ENCODE measurements at places on chromosomes 3 and 15.

DNA sequence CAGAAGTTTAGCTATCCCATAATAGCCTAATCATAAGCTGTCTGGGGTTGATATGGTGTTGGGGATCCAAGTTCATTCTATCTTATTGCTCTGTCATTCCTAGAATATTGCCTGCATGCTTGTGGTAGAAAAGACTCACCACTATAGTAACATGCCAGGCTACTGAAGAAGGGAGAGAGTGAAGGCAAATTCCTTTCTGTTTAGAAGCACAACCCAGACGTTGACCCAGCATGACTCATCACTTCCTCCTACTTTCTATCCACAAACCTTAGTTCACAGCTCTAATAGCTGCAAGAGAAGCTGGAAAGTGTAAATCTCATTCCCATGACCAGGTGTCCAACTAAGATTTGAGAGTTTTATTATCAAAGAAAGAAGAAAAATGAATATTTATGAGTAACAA, 57.8 kb upstream of the NMD3 start:
- no peak for DNase-seq

GRCh38 chr15:79051029-79051428, 39.6 kb downstream of the RASGRF1 start:
- DNase-seq, result no peak

DNA sequence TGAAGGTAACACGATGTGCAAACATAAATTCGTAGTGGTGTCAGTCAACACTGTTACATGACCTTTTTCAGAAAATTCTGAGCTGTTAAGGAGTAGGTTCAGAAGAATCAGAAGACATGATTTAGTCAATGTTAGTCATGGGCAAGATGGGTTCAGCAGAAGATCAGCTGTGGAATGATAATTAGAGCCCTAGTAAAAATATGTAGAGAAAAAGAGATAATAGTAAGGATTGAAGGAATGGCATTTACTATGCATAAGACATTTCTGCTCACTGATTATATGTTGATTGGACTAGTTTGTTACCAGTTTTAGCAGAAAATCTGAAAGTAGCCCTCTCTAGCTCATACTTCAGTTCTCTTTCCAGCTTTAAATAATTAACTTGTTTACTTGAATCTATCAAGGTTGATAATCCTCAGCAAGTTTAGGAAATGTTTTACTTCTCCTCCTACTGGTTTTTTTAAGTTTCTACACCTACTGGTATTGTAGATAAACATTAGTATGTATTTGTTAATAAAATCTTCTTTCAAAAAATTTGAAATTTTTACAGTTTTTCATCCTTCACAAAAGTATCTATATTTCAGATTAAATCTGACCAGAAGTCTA, 98.6 kb downstream of the ALCAM start:
- no peak for DNase-seq

- no peak for DNase-seq
Observed at GRCh38 chr3:129663045-129663446, 56.6 kb upstream of the PLXND1 start.

DNA sequence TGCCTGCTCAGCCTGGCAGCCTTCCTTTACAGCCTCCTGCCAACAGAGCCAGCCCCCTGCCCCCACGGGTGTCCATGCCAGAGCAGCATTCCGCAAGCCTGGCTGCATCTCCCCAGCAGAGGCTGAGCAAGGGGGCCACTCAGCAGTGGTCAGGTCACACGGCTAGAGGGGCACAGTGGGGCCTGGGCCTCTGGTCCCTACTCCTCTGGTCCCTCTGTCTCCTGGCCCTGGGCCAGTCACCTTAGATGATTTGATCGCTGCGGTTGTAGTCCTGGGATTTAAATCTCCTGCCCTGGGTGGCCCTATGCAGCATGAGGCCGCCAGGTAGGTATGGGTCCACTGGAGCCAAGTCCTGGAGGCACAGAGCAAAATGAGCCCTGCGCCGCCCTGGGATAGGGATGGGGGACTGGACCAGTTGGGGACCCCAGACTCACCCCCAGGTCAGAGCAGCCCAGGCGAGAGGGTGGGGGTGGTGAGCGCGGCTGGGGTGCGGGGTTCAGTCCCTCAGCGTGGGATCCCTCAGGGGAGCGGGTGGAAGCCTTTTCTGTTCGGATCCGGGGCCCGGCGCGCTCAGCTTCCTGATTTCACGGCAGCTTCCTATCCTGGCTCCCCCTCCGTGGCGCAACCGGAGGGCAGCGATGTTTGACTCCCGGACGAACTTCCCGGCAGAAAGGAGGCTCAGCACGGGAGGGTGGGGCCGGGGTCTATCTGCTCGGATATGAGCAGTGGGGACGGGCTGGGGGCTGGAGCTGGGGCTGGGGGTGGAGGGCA, at the start of gene ZBTB47:
Gene ZBTB47 (plus strand): TSS at position 138 of the 771 bp plus-strand sequence. CDS start 4,659 bp downstream, outside the sequence.
- peak; percentile 77 for DNase-seq

DNA sequence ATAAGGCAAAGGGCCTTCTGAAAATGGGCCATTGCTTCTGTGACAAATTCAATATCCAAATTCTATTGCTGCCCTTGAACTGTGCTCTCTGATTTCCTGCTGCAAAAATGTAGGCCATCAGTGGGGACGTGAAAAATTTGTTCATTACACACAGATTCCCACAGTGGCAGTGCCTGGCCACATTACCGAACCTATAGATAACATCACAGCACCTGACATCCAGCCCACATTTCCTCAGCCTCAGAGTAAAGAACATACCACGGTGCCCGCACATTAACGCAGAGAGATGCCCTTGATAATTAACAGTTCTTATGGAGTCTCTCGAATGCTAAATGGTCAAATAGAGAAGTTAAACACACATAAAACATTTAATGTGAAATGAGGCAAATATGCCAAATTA, 931.6 kb upstream of the CFAP20DC start:
- DNase-seq, result no peak

DNA sequence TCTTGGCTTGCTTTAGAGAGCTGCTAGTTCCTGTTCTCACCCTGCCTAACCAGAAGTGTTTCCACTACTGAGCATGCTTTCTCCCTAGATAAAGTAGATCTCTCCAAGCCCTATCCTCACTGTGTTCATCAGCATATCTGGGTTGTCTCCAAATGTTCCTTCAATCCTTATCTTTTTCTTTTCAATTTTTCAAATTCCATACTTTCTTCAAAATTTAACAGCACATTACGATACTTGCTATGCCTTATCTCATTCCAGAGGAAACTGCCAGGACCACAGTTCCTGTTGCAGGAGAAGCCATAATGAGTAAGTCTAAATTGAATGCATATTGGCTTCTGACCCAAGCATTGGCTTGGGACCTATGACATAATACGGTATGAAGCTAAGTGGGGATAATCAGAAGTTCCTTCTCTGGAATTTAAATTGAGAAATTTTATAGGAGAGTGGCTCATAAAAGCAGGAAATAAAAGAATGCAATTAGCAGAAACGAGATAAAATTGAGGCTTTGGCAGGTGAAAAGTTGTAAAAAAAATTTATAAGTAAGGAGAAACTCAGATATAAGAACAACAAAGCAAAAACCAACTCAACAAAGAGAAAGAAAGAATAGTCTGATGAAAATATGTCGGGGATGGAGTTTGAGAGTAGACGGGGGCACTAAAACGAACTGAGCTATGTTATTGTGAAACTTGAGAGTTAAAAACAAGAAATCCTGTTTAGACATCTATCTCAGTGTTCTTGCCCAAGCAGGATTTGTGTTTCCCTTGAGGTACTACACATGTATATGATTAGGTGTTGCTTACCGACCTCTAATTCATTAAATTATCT, 631.7 kb upstream of the CCDC54 start:
- no peak for DNase-seq

DNA sequence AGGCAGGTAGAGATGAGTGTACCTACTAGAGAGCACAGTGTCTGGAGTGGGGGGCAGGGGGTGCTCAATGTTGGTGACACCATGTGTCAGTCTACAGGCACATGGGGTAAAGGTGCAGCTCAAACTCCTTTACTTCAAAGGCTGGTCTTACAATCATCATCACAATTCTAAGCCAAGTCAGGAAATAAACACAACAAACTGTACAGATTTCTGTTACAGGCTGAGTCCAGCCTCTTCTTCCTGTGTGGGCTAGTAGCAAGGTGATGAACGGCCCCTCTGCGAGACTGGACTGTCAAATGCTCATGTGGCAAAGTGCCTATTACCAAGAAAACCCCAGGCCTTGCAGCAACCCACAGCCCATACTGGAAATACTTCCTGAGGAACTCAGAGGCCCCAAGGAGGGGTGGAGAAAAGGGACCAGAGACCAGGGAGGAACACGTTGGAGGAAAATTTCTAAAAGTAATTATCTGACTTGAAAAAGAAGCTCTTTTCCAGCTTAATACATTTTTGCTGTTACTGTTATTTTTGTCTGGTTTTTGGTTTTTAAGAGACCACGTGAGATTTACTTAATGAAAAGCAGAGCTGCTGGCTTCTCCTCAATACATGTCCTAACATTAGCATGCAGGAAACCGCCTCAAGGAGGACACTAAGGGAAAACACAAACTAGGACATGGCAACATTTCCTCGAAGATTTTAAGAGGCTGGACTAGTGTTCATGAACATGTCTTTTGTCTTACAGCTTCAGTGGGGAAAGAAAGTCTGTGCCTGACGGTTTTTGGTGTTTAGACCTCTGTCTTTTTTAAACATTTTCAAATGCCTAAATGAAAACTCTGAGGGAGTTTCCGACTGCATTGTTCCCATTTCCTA, 29.5 kb downstream of the TBC1D2B start:
- no peak for DNase-seq

GRCh38 chr15:65862682-65863081, 6.6 kb upstream of the RAB11A start:
- no peak for DNase-seq

DNA sequence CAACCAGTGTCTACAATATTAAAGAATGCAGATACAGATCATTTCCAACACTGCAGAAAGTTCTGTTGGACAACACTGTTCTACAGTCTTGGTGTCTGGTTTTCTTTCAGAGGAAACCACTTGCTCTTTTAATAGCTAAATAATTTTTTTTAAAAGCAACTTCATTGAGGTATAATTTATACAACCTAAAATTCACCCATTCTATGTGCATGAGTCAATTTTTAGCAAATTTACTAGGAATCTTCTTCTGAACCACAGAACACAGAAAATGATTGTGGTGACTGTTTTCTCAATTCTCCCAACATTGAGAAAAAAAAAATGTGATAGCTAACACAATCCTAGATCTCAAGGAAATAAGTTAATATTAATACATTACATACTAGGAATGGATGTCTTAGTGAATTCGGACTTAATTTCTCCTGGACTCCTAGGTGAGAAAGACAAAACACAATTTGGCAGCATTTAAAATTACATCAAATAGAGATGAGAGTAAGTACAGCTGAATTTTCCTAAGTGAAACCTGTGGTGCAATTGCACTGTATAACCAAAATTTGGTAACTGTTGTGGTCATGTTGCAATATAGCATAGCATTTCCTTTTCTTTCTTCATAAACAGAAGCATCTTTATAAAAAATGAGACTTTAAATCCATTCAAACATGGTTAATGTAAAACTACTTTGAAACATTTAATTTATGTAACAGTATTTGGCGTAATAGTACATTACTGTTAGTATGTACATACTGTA, 15.3 kb upstream of the PLCL2 start:
- DNase-seq, result no peak

DNA sequence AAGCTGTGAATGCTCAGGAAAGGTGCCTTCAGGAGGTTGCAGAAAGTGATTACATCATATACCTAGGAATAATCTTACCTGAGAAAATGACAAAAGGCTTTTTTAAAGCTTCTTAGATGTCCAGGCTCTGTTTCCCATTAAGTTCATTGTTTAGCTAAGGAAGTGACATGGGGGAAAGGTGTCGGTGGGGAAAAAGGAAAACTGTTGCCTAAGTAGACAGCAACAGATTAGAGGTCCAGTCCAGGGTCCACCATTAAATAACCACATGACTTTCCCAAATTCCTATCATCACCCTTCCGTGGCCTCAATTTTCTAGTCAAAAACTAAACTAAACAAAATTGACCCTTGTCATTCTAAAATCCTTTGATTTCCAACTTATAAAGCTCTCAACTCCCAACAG, 4.3 kb downstream of the WWTR1 start:
- no peak for DNase-seq

GRCh38 chr3:171072432-171072831, 45.9 kb upstream of the SLC2A2 start:
- no peak for DNase-seq

- DNase-seq, result no peak
Observed at GRCh38 chr3:43932921-43933320, 242.2 kb downstream of the ABHD5 start.

GRCh38 chr15:68224546-68225250, 4.8 kb downstream of the CLN6 start:
- no peak for DNase-seq

DNA sequence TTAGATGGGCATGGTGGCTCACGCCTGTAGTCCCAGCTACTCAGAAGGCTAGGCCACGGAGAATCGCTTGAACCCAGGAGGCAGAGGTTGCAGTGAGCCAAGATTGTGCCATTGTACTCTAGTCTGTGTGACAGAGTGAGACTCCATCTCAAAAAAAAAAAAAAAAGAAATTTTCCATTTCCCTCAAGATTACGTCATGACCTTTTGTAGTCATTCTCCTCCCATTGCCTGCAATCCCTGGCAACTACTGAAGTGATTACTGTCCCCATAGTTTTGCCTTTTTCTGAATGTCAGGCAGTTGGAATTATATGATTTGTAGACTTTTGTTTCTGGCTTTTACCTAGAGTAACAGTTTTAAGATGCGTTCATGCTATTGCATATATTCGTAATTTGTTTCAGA, 28.0 kb downstream of the WDR76 start:
- DNase-seq, result no peak

GRCh38 chr3:69750549-69750948, 11.3 kb downstream of the MITF start:
- DNase-seq, result no peak

GRCh38 chr3:152196782-152197181, 71.9 kb upstream of the MBNL1 start:
- no peak for DNase-seq

DNA sequence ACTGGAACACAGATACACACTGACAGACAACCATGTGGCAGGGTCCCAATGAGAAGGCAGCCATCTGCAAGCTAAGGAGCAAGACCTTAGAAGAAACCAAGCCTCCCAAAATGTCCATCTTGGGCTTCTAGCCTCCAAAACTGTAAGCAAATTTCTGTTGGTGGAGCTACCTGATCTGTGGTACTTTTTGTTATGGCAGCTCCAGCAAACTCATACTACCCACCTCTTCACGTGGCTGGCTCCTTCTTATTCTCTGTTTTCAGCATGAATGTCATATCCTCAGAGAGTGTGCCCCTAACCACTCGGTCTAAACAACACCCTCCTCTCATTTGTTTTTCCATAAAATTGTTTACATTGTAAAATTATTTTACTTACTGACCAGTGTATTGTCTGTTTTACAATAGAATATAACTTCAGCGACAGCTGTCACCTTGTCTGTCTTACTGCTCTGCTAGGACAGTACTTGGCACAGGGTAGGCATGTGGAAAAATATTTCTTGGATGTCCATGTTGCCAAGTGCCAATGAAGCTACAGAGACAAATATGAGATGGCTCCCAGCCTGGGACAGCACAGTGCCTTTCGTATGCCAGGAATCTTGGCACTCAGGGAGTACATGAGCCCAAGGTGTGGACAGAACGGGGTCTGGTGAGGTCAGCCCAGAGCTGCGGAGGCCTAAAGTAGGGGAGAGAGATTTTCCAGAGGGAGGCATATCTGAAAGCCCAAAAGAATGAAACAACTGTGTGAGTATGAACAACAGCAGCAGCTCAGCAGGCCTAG, 17.4 kb upstream of the SLC25A36 start:
- peak; percentile 66 for DNase-seq

GRCh38 chr15:65028338-65028737, 1.1 kb downstream of the MTFMT start:
- no peak for DNase-seq
